ENCODE measurements at places on chromosomes 2 and 18.

DNA sequence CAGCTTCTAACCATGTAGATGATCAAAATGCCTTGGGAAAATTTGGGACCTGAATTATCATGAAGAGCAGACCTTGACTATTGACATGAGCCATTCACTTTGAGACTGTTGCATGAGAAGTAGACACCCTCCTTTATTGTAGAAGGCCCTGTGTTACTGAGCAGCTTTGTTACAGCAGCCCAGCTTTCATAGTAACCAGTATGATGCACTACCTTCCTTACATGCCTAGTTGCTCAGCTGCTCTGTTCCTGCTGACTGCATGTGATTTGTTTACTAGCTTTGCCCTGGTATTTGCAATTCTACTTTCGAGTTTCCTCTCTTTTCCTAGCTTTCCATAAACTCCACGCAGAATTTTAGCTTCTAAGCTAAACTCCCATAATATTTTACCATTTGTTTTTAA is 11.2 kb upstream of the FN1 start:
- DNase-seq = no peak

DNA sequence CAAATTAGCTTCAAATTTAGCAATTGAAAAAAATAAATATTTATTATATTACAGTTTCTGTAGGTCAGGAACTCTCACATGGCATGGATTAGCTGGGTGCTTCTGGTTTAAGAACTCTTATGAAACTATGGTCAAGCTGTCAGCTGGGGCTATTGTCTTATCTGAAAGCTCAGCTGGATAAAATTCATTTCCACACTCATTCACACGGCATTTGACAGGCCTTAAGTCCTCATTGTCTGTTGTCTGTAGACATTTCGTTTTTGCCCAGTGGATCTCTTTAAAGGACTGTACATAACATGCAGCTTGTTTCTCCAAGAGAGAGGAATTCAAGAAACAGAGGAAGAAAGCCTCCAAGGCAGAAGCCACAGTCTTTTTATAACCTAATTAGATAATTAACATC is 1556.8 kb upstream of the SLC39A10 start:
- no peak for DNase-seq

- DNase-seq = no peak
Observed at GRCh38 chr18:10290638-10291235, 163.7 kb upstream of the APCDD1 start.

- no peak for DNase-seq
Observed at GRCh38 chr18:22179174-22179573, 9.8 kb downstream of the GATA6 start.

DNA sequence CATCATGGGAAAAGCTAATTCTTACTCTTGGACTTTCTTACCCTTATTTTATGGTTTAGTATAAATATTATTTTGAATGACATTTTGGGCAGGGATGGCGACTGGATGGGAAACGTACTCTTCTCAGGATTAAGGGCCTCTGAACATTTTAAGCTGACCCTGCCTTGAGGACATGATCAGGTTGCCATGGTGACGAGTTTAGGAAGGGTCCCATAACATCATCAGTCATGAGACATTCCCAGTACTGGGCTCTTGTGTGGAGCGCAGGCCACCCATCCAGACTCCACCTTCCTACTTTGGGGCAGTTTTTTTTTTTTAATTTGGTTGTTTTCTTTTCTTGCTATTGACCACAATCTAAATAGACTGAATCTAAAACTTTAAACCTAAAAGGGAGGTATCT is 40.7 kb downstream of the KCNE4 start:
- DNase-seq = no peak

DNA sequence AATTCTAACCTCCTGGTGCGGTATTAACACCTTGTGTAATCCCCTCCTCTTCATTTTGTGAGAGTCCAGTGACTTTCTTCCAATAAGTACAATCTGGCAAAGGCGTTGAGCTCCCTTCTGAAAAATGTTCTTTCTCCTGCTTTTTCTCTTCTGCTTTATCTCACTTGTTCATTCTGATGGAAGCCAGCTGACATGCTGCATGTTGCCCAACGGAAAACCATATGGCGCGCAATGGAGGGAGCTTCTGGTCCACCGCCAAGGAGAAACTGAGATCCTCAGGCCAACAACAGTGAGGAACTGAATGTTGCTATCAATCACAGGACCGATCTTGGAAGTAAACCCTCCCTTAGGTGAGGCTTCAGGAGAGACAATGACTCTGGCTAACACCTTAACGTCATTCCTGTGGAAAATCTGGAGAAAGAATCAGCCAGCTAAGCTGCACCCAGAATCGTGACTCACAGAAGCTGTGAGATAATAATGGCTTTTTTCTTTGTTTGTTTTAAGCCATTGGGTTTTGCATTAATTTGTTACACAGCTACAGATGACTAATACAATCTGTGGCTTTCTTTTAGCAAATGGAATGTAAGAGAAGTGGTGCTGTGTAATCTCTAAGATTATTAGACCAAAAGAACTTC is 1323.9 kb upstream of the DDX18 start:
- DNase-seq = no peak

DNA sequence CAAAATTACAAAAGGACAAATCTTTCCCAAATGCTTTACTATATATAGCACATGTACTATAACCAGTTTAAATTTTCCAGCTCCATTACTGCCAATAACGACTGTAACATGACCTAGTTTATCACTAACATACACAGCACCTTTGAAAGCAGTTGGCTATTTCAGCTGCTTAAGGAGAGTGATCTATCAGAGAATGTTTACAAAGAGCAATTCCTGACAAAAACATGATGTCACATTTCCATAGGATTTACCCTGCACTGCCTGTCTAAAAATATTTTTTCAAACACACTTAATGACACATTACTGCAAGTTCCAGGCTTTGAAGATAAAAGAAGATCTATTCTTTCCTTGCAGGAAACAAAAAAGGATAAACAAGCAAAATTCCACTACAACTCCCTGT is 40.6 kb downstream of the ZNF516 start:
- no peak for DNase-seq

- DNase-seq = no peak
Observed at GRCh38 chr2:80348953-80349352, 44.4 kb upstream of the LRRTM1 start.

GRCh38 chr18:47915930-47916329 is 14.5 kb downstream of the SMAD2 start:
- no peak for DNase-seq

- DNase-seq = no peak
Observed at GRCh38 chr2:179951680-179952079, 55.4 kb downstream of the CWC22 start.

DNA sequence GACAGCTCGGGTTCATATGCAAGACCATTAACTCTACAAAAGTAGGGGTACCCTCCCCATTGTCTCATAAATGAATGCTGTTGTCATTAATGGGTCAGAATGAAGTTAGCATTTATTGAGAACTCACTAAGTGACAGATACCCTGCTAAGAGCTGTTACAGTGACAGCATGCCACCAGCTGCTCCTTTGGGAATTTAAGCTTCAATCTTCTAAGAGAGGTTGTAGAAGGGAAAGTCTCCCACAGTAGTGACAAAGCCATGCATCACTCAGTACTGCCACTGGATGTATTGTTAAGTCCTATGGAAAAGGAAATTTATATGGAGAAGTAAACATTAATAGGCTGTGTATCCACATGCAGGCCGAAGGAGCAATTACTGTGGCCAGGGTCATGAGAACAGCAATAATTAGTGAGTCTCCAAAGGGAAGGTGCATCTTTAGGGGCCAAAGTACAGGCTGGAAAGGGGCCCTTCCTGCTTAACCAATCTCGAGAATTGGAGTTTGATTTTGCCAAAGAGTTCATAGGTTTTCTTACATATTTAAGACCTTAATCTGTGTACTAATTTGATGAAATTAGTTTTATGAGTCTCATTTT is 64.5 kb upstream of the FAM124B start:
- DNase-seq = no peak

- no peak for DNase-seq
Observed at GRCh38 chr2:27572439-27572838, 10.4 kb upstream of the ZNF512 start.

GRCh38 chr2:180524499-180524898 is 455.9 kb upstream of the UBE2E3 start:
- DNase-seq = no peak

GRCh38 chr18:61606068-61606660 is 272.9 kb downstream of the CDH20 start:
- no peak for DNase-seq

- DNase-seq = no peak
Observed at GRCh38 chr2:201320701-201321100, 36.4 kb downstream of the FLACC1 start.

GRCh38 chr2:17627434-17627833 is 86.9 kb downstream of the VSNL1 start:
- DNase-seq = no peak

DNA sequence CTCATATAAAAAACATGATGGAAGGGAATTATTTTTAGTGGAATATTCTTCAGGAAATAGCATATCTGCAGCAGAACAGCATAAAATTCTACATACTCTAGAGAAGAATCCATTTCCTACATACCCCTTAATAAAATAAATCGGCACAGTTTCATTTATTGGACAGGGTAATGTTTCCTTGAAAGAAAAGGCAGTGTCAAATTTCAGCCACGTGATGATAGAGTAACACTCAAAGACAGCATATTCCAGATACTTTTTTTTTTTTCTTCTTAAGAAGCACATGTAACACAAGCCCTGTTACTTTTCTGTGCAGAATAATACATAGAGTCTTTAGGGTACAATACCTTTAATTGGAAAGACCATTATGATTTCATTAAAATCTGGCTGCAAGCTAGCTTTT is 204.4 kb downstream of the SRBD1 start:
- no peak for DNase-seq

- DNase-seq = no peak
Observed at GRCh38 chr2:28481905-28482304, 14.0 kb upstream of the PLB1 start.

- no peak for DNase-seq
Observed at GRCh38 chr2:113263546-113263945, 15.2 kb downstream of the PAX8 start.

DNA sequence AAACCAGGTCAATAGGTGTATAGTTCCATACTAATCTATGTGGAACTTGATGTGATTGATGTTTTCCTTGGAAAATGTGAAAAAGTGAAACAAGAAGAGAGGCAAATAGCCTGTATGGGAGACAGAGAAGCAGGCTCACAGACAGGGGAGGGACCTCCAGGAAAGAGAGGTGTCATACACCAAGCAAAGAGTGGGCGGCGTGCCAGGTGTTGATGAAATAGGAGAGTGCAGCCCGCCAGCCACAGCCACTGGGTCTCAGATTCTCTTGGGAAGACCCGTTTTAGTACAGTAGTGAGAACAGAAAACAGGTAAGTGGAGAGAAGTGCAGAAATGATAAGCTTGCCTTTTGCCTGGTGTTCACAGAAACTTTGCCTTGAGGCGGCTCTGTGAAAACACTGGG is 301.9 kb downstream of the ZNF407 start:
- DNase-seq = no peak

GRCh38 chr2:100238471-100238870 is 83.8 kb downstream of the LONRF2 start:
- DNase-seq = no peak

DNA sequence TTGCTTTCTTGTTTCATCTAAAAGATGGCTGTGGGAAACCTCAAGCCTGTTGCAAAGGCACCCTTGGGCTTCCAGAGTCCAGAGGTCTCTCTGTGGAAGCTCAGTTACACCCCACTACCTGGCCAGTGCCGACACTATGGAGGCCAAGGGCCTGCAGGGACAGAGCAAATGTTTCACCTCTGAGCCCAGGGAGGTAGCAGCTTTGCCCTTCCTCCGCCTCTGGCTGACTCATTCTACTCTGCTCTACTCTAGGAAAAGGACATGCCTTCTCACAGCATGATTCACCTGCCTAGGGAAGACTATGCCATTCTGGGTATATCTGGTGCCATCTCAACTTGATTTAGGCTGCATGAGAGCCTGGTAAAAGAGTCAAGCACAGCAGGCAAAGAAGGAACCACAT is 12.2 kb downstream of the MYOM1 start:
- no peak for DNase-seq

Data from AG09319 (cell line).